ENCODE measurements at places on chromosomes 16 and 17. TPM values are rescaled to one million over a fixed set of nuclear protein-coding genes. Genes with fewer than 3 reads are reported as not detected.

DNA sequence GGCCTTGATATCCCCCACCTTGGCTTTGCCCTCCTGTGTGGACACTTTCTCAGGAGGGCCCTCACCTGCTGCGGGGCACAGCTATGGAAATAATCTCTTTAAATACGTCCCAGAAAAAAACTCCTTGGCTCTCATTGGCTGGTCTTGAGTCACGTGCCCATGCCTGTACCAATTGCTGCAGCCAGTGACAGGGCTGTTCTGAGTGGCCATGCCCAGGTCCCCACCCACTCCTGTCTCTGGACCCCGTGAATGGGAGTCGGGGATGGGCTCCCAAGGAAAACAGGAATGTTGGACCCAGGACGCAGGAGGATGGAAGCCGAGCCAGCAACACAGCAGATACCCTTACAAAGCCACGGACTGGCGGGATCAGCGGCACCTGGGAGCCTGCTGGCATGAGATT, 53.1 kb upstream of the CDR2 start:
- H3K4me3 ChIP-seq, result no peak overlapping the region
- no peaks in the 10 kb centered on the region for H3K4me1 ChIP-seq
- peaks cover 9% of the 10 kb centered on the region for H3K36me3 ChIP-seq
- no peaks in the 10 kb centered on the region for H3K27me3 ChIP-seq

GRCh38 chr17:35716897-35717465, 14.5 kb upstream of the RASL10B start:
- no peak for DNase-seq
- peak overlapping the region; percentile 37 for H3K27ac ChIP-seq
- H3K4me3 ChIP-seq, result no peak overlapping the region
- no peaks in the 10 kb centered on the region for H3K36me3 ChIP-seq
- H3K4me1 ChIP-seq, result no peaks in the 10 kb centered on the region
- H3K27me3 ChIP-seq, result no peaks in the 10 kb centered on the region

DNA sequence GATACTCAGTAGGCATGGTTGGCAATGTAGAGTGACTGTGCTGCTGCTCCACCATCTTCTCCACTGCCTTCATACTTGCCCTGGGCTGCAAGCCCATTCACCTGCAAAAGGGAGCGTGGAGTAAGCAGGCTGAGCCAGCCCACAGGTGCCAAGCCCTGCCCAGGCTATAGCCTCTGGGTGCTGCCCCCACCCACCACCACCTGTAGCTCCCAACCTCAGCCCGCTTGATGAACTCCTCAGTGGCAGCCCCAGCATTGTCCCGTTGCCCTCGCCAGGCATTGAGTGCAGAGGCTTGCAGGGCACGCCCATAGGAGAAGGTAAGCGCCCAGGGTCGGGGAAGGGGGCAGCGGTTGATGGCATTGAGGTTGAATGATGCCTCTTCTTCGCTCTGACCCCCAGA, 2.2 kb upstream of the PIGS start:
- H3K27ac ChIP-seq, result no peak overlapping the region
- no peak for DNase-seq
- no peak overlapping the region for H3K4me3 ChIP-seq
- H3K27me3 ChIP-seq, result no peaks in the 10 kb centered on the region

KRT13 gene
- total RNA-seq, result not detected

DNA sequence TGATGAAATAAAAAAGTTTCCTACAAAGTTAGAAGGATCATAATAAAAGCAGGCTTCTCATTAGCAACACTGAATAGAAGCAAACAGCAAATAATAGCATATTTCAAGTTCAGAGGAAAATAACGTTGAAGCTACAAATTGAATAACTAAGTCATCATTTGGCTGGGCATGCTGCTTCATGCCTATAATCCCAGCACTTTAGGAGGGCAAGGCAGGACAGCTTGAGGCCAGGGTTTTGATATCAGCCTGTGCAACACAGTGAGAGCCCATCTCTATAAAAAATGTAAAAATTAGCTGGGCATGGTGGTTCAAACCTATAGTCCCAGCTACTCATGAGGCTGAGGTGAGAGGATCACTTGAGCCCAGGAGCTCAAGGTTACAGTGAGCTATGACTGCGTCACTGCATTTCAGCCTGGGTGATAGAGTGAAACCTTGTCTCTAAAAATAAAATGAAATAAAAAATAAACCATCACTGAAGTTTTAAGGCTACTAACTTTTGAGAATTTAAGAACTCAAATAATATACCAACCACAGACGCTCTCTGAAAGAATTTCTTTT, 25.5 kb downstream of the NCOR1 start:
- peaks cover 51% of the 10 kb centered on the region for H3K36me3 ChIP-seq
- H3K27me3 ChIP-seq, result no peaks in the 10 kb centered on the region
- no peak overlapping the region for H3K4me3 ChIP-seq
- no peaks in the 10 kb centered on the region for H3K4me1 ChIP-seq
- H3K27ac ChIP-seq, result no peak overlapping the region

APRT gene
- total RNA-seq, result 75.7 TPM

CRHR1 gene
- total RNA-seq, result not detected

- no peaks in the 10 kb centered on the region for H3K4me1 ChIP-seq
- no peak overlapping the region for H3K4me3 ChIP-seq
- no peak overlapping the region for H3K27ac ChIP-seq
Observed at GRCh38 chr17:22510504-22510903, 818.2 kb downstream of the KCNJ18 start.

KRTAP4-5 gene
- total RNA-seq, result not detected

- no peaks in the 10 kb centered on the region for H3K27me3 ChIP-seq
- no peak overlapping the region for H3K4me3 ChIP-seq
- H3K36me3 ChIP-seq, result no peaks in the 10 kb centered on the region
Observed at GRCh38 chr16:89052191-89052889, 41.3 kb upstream of the ACSF3 start.

MT3 gene
- total RNA-seq, result not detected

PHF23 gene
- total RNA-seq, result 24.3 TPM

DNA sequence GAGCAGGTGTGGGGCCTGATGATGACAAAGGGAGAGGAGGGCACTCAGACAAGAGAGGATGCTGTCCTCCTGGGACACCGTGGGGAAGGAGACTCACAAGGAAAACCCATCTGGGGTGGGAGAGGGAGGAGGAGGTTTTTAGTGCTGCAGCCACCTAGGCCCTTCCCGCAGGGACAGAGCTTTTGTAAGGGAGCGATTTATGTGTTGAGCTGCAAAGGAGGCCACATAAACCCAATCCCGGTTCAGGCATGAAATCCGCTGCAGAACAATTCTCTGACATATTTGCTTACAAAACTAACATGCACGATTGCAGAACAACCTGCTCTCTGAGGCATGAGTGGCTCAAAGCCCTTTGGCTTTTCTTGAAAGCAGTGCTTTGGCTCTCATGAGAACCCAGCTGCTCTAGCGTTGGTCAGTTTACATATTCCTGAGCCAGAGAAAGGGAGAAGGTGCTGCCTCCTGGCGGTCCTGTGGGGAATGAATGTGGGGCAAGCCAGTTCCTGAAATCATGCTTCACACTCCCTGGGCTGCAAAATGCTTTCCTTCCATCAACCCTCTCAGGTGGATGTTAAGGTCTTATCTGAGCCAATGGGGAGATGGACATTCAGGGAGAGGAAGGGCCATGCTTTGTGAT, 122.4 kb upstream of the NLRP1 start:
- no peaks in the 10 kb centered on the region for H3K4me1 ChIP-seq
- H3K36me3 ChIP-seq, result no peaks in the 10 kb centered on the region
- no peak overlapping the region for H3K27ac ChIP-seq
- H3K4me3 ChIP-seq, result no peak overlapping the region

DNA sequence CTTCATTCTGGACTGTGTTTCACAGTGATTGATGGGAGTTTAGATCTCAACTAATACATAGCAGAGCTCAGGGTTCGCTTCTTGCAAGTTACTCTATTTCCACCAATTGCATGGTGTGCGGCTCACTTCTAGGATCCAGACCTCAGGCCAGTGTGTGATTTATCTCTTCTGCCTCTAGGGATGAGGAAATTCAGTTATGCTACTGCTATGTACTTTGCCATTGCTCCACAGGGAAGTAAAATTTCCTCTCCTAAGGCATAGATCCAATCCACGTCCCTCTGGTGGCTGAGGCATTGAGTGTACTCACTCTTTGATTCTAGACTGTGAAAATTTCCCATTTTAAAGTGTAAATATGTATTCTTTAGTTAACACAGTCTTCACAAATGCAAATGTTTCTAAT, 214.1 kb downstream of the HS3ST3B1 start:
- no peak overlapping the region for H3K4me3 ChIP-seq
- H3K36me3 ChIP-seq, result no peaks in the 10 kb centered on the region
- no peaks in the 10 kb centered on the region for H3K4me1 ChIP-seq
- no peaks in the 10 kb centered on the region for H3K27me3 ChIP-seq
- H3K27ac ChIP-seq, result no peak overlapping the region
- no peak for DNase-seq

DNA sequence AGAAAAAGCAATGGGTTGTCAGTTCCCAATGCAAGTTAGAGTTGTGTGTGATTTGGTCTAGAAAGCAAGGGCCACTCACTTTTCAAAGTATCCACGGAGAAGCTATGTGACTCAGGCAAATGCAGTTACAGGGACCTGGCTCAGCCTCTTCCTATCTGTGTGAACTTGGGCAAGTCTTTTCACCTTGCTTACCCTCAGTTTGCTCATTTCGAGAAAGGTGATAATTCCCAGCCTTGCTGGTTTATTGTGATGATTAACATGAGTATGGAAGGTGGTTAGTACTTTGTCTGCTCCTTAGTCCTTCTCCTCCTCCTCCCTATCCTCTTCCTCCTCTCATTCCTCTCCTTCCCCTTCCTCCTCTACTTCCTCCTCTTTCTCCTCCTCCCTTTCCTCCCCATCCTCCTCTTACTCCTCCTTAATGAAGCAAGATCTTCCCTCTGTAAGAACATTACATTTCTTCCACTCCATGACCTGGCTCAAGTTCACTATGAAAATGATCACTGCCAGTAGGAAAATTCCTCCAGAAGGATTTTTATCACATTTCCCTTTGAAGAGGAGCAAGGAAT, 204.0 kb downstream of the GRIN2A start:
- no peak overlapping the region for H3K4me3 ChIP-seq
- no peak overlapping the region for H3K27ac ChIP-seq
- H3K36me3 ChIP-seq, result no peaks in the 10 kb centered on the region
- no peaks in the 10 kb centered on the region for H3K4me1 ChIP-seq
- DNase-seq, result no peak

DNA sequence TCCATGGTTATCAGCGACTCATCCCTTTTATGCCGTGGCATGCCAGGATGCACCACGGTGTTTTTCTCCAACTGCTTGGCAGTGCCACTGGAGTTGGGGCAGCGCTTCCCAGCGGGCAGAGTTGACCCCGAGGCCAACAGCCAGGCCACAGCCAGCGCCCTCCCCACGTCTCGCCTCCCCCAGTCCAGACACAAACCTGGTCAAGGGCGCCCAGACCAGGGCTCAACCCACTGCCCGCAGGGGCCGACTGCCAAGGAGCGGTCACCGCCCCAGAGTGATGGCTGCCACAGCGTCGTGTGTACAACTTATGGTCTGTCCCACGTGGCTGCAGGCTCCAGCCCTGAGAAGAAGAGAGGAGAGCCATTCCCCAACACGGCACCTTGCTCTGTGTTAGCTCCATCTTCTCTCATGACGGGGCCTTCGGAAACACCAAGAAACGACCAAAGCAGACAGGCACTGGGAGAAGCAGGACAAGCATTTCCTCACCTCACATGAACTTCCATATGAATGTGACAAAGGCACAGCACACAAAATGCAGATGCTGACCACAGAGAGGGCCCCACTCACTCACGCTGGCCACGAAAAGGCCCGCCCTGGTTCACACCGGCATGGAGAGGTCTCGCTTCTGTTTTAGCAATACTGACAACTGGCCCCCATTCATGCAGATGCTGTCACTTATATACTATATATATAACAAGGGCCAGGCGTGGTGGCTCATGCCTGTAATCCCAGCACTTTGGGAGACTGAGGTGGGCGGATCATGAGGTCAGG, 27.0 kb downstream of the AXIN1 start:
- H3K27me3 ChIP-seq, result no peaks in the 10 kb centered on the region
- H3K4me3 ChIP-seq, result no peak overlapping the region
- H3K4me1 ChIP-seq, result peaks cover 21% of the 10 kb centered on the region
- no peaks in the 10 kb centered on the region for H3K36me3 ChIP-seq
- no peak overlapping the region for H3K27ac ChIP-seq

- no peak overlapping the region for H3K4me3 ChIP-seq
- H3K4me1 ChIP-seq, result peaks cover 15% of the 10 kb centered on the region
- DNase-seq, result no peak
Observed at GRCh38 chr17:75468779-75469373, 12.4 kb downstream of the TMEM94 start.

DNA sequence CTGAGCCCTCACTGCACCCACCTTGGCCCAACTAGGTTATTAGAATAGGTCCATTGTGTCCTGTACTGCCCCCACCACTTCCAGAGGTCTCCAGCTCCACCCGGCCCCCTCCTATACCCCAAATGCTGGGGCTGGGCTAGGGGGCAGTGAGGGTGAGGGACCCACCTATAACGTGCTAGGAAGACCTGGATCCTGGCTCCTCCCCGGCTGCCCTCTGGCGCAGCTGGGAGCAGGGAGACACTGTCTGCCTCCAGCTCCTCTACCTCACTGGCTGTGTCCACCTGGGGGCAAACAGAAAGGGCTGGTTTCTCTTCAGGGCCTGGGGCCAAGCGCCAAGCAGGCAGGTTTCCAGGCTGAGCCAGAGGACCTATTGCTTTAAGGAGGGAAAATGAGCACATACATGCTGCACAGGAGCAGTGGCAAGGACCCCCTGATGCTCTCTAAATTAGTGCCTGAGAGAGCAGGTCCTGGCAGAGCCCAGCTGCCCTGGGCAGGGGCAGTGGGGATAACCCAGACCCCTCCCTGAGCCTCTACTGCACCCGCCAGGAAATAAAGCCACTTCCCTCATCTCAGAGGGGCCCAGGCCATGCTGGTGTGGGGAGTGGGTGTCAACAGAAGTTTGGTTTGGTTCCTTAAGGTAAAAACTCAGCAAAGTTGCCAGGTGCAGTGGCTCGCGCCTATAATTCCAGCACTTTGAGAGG, 12.2 kb downstream of the TSPOAP1 start:
- H3K4me3 ChIP-seq, result no peak overlapping the region
- H3K4me1 ChIP-seq, result no peaks in the 10 kb centered on the region
- H3K27ac ChIP-seq, result no peak overlapping the region
- no peaks in the 10 kb centered on the region for H3K27me3 ChIP-seq

KRT40 gene
- not detected for total RNA-seq

DNA sequence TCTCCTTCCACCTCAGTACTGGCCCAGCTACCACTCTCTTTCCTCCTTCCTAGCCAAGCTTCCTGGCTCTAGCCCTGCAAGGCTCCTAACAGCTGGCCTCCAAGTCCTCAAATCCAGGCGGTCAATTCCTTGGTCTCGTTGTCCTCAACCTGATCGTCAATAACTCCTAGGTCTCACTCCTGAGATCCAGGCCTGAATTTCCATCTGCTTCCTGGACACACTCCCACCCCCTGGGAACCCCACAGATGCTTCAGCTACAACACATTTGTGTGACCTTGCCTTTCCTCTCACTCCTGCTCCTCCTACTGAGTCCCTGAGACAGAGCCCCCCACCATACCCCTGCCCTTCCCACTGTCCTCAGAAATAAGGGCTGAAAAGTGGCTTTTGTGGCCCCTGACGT, 2.3 kb downstream of the ENKD1 start:
- H3K27ac ChIP-seq, result no peak overlapping the region
- DNase-seq, result no peak
- H3K27me3 ChIP-seq, result no peaks in the 10 kb centered on the region
- no peaks in the 10 kb centered on the region for H3K36me3 ChIP-seq
- peaks cover 35% of the 10 kb centered on the region for H3K4me1 ChIP-seq
